ENCODE measurements at places on chromosomes 3 and 15.

GRCh38 chr3:111538681-111539083, 3.3 kb upstream of the CD96 start:
- DNase-seq = no peak

- no peak for DNase-seq
Observed at GRCh38 chr15:42233107-42233506, 25.0 kb upstream of the VPS39 start.

DNA sequence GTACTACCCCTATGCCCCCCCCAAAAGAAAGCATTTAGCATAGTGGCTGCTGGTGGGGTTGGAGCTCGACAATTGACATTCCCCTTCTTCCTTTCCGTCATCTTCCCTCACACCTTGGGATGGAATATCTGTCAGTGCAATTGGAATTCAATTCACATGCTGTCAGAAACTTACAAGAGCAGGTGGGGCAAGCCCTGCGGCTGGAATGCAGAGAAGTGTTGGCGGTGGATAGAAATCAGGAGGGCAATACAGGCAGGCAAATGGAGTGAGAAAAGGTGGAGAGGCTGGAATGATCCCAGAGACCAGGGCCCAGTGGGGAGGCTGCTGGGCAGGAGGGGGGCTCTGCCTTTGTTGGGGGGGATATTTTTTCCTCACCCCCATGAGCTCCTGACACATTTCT, 44.1 kb downstream of the FAM3D start:
- no peak for DNase-seq

- no peak for DNase-seq
Observed at GRCh38 chr15:58269455-58270414, 131.6 kb downstream of the AQP9 start.

DNA sequence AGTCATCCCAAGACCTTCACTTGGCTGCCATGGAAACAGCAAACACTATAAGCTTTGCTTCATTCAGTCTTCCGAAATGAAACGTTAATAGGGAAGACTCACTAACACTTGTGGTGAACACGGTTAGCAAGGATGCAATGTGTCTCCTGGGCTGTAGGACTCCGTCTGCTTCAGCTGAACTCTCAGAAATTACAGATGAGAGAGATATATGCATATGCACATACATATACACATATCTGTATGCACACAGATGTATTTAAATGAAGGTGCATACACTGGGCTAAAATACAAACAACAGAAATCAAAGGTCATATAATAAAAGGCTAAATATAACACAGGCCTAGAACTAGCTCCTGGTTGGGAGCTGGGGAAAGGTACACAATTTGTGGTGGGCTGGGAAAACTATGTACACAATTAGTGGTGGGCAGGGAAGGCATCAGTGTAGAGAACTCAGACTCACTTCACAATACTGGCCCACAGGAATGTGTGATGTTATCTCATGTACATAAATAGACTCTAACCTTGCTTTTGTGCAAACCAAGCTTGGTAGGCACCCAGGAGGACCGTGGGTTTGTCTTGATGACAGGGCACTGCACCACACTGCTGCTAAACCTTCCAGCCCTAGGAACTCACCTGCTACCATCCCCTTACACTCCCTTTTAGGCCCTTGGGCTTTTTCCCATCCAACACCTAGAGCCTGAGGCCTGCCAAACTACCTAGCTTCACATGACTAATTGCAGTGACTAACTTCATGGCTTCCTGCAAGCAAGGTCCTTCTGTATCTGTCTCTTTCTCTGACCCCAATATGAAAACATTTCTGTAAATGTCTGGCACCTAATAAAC, 873.1 kb downstream of the NSUN3 start:
- no peak for DNase-seq

DNA sequence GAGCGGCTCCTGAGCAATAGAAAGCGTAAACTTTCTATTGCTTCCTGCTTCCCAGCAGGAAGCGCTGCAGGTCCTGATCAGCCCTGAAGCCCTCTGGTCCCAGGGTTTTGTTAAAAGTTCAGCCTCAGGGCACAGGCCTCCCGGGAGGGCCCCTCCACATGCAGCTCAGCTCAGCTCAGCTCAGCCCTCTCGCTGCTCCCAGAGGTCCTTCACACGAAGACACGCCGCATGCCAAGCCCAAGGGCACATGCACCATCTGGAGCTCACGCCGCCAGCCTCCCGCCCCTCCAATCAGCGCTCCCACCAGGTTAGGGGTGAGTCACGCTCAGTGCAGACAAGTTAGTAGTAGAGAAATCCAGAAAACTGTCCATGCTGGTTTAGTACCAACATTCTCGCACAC, 12.7 kb downstream of the TKT start:
- DNase-seq = no peak

- DNase-seq = no peak
Observed at GRCh38 chr15:49620199-49620598, 419 bp downstream of the FAM227B start.

DNA sequence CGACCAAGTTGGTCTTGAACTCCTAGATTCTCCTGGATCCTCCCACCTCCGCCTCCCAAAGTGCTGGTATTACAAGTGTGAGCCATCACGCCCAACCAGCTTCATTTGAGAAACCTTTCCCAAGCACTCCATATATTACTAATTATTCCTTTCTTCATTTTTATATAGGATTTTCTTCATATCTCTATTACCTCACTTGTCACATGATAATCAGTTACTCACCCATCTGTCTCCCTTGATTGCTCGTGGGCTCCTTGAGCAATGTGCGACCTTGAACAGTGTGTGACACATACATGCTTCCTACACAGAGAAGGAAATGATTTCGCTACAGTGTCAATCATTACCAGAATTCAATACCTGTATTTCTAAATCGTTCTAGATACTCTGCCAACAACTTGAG, 110.7 kb upstream of the C2CD4B start:
- no peak for DNase-seq

- no peak for DNase-seq
Observed at GRCh38 chr3:187498211-187498724, 130.1 kb downstream of the RTP4 start.

DNA sequence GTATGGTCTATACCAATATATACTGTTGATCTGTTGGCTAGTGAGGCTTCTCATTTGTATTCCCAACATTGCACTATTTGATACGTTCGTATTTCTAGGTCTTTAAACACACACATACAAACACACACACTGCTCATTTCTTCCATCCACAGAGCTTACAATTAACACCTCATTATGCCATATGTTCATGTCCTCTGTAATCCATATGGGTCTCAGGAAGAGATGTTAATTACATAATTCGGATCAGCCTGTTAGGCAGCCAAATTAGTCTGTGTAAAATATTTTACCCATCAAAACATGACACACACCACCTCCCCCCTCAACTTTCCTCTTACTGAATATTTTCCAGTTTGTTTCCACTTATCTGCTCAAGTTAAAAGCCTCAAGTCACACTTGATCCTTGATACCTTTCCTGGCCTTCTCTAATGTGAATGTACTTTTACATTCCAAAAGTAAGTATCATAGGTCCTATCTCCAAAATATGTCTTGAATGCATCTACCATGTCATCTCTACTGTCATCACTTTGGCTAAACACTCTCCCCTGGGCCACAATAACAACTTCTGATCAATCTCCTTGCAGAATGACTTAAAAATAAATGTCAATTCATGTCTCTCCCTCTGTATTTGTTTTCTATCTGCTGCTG, 28.2 kb downstream of the EOGT start:
- no peak for DNase-seq

- DNase-seq = no peak
Observed at GRCh38 chr15:101807345-101807945, 4.1 kb downstream of the OR4F6 start.

DNA sequence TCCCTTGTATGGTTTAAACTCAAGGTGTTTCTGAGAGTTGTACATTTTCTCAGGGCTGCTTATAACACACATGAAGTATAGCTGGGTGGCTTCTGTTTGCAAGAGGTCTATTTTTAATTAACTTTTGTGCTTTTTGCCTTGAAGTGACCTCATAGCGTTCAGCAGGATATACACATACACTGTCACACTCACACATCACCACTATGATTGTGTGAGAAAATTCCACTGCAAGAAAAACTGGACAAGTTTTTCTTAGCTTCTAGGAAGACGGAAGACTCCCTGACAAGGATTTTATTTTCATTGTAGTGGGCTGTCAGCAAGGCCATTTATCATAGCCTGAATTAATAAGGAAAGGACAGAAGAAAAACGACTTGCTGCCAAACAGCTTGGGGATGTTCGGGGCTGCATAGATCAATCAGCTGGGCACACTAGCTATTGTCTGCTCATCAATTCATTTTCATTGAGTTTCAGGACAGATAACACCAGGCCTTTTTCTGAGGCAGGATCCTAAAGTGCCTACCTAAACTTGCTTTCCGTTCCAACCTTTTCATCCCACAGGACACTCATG, 192.8 kb upstream of the CRBN start:
- DNase-seq = no peak

GRCh38 chr3:12758025-12758781, 856 bp downstream of the TMEM40 start:
- DNase-seq = no peak

GRCh38 chr3:175129126-175129525, 270.0 kb downstream of the NAALADL2 start:
- DNase-seq = no peak

- no peak for DNase-seq
Observed at GRCh38 chr15:53869044-53869805, 109.0 kb upstream of the UNC13C start.

- no peak for DNase-seq
Observed at GRCh38 chr3:164620423-164620822, 457.9 kb downstream of the SI start.

DNA sequence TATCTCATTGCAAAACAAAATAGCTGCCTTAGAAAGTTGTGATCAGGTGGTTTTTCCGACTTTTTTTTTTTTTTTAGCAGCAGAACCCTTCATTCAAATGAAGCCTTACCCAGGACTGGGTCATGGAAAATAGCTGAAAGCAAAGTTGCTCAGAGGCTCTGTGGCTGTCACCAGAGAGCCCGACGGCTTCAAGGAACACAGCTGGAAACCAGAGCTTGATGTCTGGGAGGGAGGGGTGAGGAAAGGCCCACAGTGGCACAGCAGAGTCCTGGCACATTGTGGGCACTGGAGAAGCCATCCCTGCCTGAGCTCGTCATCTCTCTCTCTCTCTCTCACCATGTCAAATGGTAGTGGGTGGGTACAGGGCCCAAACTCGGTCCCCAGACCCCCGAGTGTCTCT, 77.5 kb downstream of the RPN1 start:
- DNase-seq = no peak

DNA sequence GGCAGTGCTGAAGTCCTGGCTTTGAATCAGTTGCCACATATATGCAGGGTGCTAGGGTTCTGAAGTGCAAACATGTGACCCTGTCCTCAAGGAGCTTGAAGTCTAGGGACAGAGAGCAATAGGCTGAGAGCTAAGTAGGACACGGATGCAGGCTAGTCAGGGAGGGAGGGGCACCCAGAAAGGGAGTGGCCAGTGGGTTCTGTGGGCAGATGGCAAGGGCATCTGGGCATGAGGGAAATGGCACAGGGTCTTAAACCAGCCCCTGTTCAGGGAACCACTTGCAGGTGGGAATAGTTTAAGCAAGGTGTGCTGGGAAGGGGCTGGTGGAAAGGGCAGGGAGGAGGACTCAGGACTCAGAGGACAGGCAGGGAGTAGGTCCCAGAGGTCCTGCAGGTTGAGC, 46.4 kb upstream of the EPHB1 start:
- no peak for DNase-seq

- no peak for DNase-seq
Observed at GRCh38 chr3:163890661-163891060, 1187.6 kb downstream of the SI start.

DNA sequence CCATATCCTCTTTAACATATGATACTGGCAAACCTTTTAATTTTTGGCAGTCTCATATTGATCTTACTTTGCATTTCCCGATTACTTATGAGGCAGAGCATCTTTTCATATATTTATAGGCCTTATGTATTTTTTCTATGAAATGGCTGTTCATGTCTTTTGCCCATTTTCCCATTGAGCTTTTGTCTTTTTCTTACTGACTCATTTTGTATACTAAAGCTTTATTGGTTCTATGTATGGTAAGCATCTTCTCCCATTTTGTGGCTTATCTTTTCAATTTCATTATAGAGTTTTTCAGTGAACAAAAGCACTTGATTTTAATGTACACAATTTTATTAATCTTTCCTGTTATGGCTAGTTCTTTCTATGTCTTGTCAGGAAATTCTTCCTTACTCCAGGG, 17.2 kb downstream of the HDGFL3 start:
- DNase-seq = no peak

GRCh38 chr3:31038086-31038739, 143.8 kb upstream of the GADL1 start:
- DNase-seq = no peak

GRCh38 chr3:120245386-120245785, 39.6 kb downstream of the GPR156 start:
- DNase-seq = no peak

GRCh38 chr15:81887912-81888311, 157.9 kb downstream of the MEX3B start:
- DNase-seq = no peak

GRCh38 chr3:157786211-157786610, 283.0 kb upstream of the VEPH1 start:
- DNase-seq = no peak

GRCh38 chr3:139557041-139557440, 17.5 kb upstream of the RBP1 start:
- DNase-seq = no peak

DNA sequence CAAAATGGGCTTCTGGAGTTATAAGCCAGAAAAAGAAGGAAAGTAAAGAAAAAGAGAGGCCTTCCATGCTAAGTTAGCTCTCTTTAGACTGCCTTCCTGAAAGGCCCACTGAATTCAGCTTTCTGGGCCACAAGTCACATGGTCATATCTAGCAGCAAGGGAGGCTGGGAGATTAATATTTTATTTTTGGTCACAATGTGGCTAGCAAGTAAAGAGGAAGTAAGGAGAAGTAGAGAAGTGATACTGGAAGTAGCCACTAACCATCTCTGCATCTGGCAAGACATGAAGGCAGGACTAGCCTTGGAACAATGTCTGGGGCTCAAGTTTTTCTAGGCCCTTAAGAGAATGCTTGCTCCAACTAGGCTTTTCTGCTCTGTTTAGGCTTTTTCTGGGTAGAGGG, 81.8 kb upstream of the UBE2E1 start:
- no peak for DNase-seq

DNA sequence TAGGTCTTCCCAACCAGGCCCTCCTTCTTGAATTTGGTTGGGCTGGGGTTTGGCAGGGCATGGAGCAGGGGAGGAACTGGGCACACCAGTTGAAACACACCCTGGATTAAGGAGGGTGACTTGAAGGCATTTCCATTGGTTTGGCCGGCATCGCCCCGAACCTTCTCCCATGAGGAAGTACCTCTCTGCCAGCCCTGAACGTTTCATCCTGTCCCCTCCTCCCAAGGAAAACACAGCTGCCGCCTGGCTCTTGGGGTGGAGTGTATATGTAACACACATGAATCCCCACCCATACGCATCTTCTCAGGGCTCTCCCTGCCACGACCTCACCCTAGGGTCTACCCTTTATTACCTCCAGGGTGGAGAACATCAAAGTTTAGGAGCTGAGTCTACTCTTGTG, 14.6 kb downstream of the UBAP1L start:
- DNase-seq = no peak

- DNase-seq = no peak
Observed at GRCh38 chr3:124032311-124032880, 40.5 kb upstream of the ROPN1 start.
